Peyer's patch (tissue), 4 donors: ENCODE measurements at places on chromosomes 13 and 19. TPM values are rescaled to one million over a fixed set of nuclear protein-coding genes. Genes with fewer than 3 reads are reported as not detected.

Gene NOTCH3
- 5.4 TPM for total RNA-seq

GRCh38 chr13:105070452-105070851, 1465.0 kb downstream of the EFNB2 start:
- no peaks in the 10 kb centered on the region for H3K4me1 ChIP-seq
- H3K4me3 ChIP-seq = no peak overlapping the region
- H3K27ac ChIP-seq = no peak overlapping the region

DNA sequence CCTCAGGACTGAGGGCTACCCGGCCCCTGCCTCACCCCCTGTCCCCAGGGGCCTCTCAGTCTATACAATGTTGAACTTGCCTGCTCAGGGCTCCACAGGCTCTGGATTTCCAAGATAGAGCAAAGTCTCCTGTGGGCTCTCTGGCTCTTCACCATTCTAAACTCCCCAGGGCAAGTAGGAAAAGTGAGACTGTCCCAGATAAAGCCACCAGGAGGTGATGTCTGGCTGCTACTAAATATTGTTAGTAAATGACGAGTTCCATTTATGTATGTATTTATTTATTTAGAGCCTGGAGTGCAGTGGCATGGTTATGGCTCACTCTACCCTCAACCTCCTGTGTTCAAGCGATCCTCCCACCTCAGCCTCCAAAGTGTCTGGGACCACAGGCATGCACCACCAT, 73.6 kb upstream of the SIAH3 start:
- H3K4me3 ChIP-seq = no peak overlapping the region
- no peaks in the 10 kb centered on the region for H3K36me3 ChIP-seq
- no peaks in the 10 kb centered on the region for H3K4me1 ChIP-seq
- DNase-seq = no peak

Gene ZNF296
- 5.5 TPM for total RNA-seq

DNA sequence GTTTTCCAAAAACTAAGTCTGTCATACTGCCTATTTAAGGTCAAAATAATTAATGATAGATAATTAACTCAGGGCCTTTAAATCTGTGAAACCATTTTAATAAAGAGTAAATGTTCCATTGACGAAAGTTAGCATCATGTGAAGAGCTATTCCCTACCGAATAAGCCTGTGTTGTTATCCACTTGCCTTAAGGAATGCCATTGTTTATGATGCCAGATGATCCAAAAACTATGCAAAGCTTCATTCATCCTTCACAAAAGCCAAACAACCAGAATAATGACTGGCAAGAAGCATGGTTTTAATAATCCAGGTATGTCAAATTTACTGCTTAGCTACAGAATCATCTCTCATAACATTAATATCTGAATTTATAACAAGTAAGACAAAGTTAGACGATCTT, 6.5 kb upstream of the GPC6 start:
- H3K36me3 ChIP-seq = no peaks in the 10 kb centered on the region
- no peaks in the 10 kb centered on the region for H3K27me3 ChIP-seq
